ENCODE measurements at places on chromosomes 5 and 9.

DNA sequence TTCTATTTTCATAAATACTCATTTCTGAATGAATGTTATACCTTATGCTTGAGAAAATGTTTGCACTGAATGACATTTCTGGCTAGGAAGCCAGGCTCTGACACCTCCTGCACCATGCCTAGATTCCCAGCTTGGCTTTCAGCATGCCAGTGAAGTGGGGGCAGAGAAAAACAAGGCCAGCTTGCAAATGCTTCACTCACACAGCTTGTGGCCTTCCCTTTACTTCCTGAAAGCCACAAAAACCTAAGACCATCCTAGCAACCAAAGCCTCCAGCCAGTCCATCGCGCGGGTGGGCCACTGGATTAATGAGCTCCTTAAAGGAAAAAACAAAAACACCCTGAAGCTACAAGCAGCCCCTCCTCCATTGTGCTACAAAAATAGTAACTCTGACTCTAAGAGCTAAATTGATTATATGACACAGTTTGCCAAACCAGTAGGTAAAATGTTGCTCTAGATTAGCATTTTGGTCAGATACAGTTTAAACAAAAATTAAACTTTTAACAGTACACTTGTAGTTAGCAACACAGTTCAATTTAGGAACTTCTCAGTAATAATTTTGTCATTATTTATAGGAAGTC is 159.9 kb downstream of the TSSK1B start:
- no peak for DNase-seq

- DNase-seq, result no peak
Measured at GRCh38 chr5:168707716-168708695, 128.8 kb upstream of the PANK3 start.

- DNase-seq, result no peak
Measured at GRCh38 chr9:74293479-74293878, 203.7 kb upstream of the RORB start.

DNA sequence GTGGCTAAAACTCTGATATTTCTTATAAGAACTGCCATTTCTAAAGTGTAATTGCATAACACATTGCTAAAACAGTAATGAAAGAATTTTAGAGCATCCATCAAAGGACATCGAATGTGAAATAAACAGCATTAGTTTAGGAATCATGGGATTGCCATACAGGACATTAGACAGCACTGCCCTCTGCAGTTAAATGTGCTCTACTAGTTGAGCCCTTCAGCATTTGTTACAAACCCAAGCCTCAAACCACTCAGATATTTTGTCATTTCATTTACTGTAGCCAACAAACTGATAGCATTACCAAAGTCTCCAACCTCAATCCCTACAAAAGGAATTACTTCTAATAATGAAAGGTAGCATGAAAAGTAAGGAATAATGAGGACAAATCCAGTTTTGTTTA is 116.8 kb upstream of the COX7C start:
- DNase-seq, result no peak

DNA sequence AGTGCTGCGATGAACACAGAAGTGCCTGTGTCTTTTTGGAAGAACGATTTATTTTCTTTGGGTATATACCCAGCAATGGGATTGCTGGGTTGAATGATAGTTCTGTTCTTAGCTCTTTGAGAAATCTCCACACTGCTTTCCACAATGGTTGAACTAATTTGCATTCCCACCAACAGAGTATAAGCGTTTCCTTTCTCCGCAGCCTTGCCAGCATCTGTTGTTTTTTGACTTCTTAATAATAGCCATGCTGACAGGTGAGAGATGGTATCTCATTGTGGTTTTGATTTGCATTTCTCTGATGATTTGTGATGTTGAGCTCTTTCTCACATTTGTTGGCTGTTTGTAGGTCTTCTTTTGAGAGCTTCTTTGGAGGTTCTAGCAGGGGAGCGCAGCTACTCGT is 134.6 kb downstream of the TENT4A start:
- no peak for DNase-seq

DNA sequence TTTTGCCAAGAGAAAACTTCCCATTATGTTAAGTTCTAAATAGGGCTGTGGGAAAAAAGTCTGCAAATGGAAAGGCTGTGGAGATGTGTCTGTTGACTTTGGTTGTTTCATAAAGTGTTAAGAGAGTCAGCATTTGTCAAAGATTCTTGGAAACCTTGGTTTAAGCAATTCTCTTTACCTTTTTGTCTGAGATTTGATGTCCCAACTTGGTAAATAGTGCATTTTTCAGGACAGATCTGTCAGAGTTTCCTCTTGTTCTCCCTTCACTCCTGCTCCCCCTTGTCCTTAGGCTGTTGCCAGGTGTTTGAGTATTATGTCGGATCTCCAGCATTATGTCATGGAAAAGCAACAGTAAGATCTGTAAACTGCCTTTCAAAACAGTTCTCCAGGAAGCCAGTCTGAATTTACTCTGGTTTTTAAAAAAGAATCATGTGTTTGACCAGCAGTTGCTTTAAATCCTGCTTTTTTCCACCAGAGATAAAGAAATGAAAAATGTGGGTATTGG is 79.1 kb upstream of the ADAMTSL1 start:
- peak; percentile 12 for DNase-seq

DNA sequence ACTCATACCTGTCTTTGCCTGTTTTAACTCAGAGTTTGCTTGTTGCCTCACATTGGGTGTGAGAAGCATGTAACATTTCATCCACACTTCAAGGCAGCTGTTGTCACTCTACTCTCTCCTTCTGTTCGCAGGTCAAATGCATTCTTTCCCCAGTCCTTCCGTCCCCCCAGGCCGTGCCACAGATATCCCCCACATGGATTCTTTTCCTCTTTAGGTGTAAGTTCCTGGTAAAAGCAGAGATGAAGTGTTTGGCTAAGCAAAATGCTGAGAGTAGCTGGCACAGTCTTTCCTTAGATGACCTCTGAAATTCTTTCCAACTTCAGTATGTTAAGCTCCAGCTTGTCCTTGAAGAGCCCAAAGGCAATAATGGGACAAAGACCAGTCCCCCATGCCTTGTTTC is 328.2 kb downstream of the SLIT3 start:
- no peak for DNase-seq

GRCh38 chr9:32899181-32899580 is 102.2 kb downstream of the APTX start:
- DNase-seq, result no peak

GRCh38 chr5:101102506-101102905 is 199.4 kb upstream of the ST8SIA4 start:
- DNase-seq, result peak; percentile 25

DNA sequence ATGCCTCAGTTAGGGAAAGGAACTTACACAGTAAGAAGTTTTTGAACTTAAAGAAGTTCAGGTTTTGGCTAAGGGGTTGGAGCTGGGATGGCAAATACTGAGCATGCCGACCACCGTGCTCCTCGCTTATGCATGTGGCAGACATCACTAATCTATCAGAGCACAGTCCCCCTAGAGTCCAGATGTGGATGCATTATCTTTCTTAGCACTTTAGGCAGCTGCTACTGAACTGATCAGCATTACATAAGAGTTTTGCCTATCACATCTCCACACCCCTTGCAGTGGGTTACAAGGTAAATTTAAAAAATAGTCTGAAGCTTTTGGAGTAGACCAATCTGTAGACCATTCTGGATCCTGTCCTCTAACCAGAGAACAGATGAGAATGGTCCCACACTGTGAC is 22.4 kb downstream of the MACIR start:
- DNase-seq, result no peak

GRCh38 chr5:11076945-11077613 is 316.0 kb upstream of the DAP start:
- DNase-seq, result no peak

DNA sequence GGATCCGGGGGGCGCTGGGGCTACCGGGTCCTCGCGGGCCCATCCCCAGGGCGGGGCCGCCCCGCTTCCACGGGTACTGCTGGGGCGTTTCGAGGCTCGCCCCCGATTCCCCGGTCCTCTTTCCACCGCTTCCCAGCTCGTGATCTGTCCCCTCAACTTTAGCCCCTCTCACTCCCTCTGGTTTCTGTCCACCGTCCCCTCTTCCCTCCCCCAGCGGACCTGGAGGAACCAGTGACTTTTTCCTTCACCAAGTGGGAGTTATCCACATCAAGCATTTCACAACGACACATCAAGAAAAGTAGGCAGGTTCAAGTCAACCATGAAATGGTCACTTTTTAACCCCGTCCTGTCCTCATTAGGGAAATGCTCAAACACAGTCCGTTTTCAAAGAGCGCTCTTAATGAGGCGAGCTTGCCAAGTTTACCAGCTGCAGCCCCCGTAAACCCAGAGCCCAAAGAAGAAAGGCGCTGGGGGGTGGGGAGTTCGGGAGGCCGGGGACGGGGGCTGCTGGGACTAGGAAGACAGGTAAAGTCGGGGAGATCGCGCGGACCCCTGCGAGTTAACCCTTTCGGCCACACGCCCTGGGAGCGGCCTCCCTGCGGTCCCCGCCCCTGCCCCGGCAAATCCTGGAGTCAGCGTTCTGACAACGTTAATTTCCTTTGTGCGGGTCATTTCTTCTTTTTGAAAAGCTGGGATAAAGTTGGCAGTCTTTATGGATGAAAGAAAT is 2.1 kb upstream of the NFIB start:
- DNase-seq, result no peak

GRCh38 chr5:6453937-6454560 is 5.4 kb downstream of the UBE2QL1 start:
- no peak for DNase-seq

GRCh38 chr9:31372799-31373587 is 1011.5 kb upstream of the ACO1 start:
- DNase-seq, result no peak

GRCh38 chr5:88518131-88519016 is 249.7 kb upstream of the TMEM161B start:
- DNase-seq, result no peak

GRCh38 chr5:171496456-171496855 is 77.0 kb downstream of the FGF18 start:
- no peak for DNase-seq

GRCh38 chr9:135281791-135282737 is 194.6 kb downstream of the OLFM1 start:
- peak; percentile 75 for DNase-seq

DNA sequence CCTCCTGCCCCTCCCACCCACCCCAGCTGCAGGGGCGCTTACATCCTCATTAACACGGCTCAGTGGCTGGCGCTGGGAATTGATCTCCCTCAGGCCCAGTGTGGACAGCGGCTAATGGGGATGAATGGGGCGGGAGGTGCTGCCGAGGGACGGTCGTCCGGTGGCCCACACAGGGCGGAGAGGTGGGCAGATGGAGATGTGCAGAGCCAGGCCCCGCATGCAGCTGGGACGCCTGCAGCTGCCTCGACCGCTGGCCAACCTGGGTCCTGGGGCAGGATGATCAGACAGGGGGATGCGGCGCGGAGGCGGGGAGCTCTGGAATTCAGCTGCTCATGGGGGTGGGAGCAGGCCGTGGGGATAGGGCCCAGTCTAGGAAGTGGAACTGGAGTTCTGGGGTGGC is 17.6 kb downstream of the TSPAN17 start:
- no peak for DNase-seq

- DNase-seq, result no peak
Measured at GRCh38 chr5:112267231-112267630, 151.8 kb downstream of the EPB41L4A start.

DNA sequence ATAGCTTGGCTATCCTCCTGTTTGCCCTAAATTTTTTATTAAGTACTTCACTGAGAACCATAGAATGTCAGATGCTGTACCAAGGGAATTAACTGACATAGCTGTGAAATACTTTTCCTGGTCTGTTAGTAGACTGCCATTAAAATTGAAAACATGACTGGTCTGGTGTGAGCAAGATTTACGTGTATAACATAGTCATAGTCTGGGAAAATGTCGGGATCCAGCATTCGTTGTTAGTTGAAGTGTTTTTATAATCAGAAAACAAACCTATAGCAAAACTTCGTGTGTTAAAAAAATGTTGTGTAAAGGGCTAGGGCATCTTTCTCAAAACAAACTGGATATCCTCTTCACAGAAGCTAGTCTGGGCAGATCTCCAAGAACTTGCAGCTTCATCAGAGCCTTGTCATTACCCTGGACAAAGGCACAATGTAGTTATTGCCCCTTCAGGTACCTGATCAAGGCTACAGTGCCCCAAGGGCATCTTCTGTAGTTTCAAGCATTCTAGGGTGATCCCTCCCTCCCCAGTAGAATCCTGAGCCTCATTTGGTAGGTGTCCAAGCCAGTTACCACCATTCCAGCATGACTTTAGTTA is 454.2 kb upstream of the SGCD start:
- DNase-seq, result no peak

- no peak for DNase-seq
Measured at GRCh38 chr5:61277781-61278180, 54.3 kb upstream of the ZSWIM6 start.

GRCh38 chr5:121288781-121289180 is 562.9 kb upstream of the FTMT start:
- DNase-seq, result no peak

DNA sequence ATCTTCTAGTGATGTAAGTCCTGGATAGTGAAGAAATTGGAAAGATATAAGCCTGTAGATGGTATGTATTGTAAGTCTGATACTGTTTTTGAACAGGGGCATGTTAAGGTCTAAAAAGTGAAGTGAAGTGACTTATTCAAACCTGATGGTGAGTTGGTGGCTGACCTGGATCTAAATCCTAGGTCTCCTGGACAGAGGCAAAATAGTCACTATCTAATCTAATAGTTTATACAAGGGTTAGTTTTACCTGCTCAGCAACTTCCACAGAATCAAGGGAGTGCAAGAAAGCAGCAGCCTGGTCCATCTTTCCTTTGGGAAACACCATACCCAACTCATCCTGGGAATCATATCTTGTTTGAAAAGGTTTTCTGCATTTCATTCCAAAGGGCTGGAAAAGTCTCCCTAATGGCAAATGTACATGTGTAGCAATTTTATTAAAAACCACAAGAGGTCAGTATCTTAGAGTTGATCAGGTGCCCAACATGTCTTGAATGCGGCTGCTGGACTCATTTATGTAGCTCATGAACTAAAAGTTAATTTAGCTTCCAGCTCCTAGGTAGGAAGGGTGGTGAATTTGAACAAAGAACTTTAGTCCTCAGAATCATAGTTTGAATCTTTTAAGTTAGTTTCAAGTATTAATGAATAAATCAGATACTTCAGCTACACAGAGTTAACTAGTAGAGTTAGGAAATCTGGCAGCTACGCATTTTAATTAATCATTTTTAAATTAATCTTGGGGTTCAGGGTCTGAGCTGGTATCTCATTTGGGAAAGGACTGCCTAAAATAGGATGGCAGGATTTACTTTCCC is 26.0 kb downstream of the SKP2 start:
- peak; percentile 43 for DNase-seq

DNA sequence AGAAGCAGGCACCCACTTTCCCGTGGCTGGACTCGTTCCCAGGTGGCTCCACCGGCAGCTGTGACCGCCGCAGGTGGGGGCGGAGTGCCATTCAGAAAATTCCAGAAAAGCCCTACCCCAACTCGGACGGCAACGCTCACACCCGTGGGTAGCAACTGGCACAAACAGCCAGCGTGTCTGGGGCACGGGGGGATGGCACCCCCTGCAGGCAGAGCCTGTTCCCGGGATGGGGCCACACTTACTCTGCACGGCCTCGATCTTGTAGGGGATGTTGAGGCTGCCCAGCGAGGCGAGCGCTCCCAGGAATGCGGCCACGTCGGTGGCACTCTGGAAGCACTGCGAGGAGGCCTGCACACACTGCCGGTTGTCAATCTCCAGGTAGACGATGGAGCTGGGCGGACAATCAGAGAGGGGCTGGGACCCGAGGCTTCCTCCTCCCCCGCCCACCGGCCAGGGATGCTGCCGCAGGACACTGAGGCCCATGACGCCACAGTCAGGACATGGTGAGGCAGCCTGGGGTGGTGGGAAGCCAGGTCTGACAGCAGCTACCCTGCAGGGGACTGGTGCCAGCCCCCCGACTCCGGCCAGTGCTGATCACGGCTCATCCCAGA is 20.2 kb upstream of the SEC16A start:
- no peak for DNase-seq
